Activated CD8-positive, alpha-beta T cell treated with anti-CD3 and anti-CD28 coated beads for 36 hours (primary cell): ENCODE measurements at places on chromosomes 7 and 10. TPM values are rescaled to one million over a fixed set of nuclear protein-coding genes. Genes with fewer than 3 reads are reported as not detected.

GRCh38 chr10:95982200-95982599 is 61.2 kb upstream of the CCNJ start:
- no peak overlapping the region for H3K27ac ChIP-seq
- no peak for DNase-seq
- no peaks in the 10 kb centered on the region for H3K36me3 ChIP-seq
- H3K27me3 ChIP-seq, result no peaks in the 10 kb centered on the region
- H3K4me1 ChIP-seq, result no peaks in the 10 kb centered on the region

- H3K36me3 ChIP-seq, result no peaks in the 10 kb centered on the region
- peaks cover 55% of the 10 kb centered on the region for H3K4me1 ChIP-seq
- H3K4me3 ChIP-seq, result peak overlapping the region; percentile 66
- H3K27me3 ChIP-seq, result no peaks in the 10 kb centered on the region
These were observed 43.4 kb upstream of the TARP start for GRCh38 chr7:38316733-38317360.

- peaks cover 85% of the 10 kb centered on the region for H3K36me3 ChIP-seq
- H3K4me1 ChIP-seq, result peaks cover 81% of the 10 kb centered on the region
- H3K27me3 ChIP-seq, result no peaks in the 10 kb centered on the region
- peak overlapping the region; percentile 59 for H3K4me3 ChIP-seq
- H3K27ac ChIP-seq, result peak overlapping the region; percentile 94
- no peak for DNase-seq
These were observed 6.1 kb downstream of the GSTO1 start for GRCh38 chr10:104260775-104261115.

GRCh38 chr10:71755179-71755879 is 18.0 kb downstream of the VSIR start:
- DNase-seq, result no peak
- peaks cover 84% of the 10 kb centered on the region for H3K4me1 ChIP-seq
- H3K27ac ChIP-seq, result peak overlapping the region; percentile 92

DNA sequence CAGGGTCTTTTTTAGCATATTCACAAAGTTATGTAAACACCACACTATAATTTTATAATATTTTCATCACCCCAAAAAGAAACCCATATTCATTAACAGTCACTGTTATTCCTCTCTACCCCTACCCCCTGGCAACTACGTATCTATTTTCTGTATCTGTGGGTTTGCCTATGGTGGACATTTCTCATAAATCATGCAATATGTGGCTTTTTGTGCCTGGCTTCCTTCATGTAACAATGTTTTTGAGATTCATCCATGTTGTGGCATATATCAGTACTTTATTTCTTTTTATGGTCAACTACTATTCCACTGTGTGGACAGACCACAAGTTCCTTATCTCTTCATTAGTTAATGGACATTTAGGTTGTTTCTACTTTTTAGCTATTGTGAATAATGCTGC is 59.1 kb upstream of the PAPSS2 start:
- H3K27me3 ChIP-seq, result no peaks in the 10 kb centered on the region
- no peak for DNase-seq
- H3K4me1 ChIP-seq, result peaks cover 11% of the 10 kb centered on the region

DNA sequence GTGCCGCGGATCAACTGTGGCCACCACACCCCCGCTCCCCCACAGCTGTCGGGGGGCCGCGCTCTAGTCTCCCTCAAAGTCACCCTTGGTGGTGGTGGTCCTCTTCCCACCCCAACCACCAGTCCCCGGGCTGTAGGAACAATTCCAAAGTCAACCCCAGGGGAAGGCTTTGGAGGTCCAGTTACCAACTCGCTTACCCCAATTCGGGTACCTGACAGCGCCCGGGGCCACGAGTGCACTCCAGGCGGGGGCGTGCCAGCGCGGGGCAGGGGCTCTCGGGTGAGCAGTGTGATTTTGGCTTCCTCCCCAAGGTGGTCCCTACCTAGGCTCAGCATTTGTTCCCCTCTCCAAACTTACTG is 584 bp upstream of the ZMIZ1 start:
- DNase-seq, result peak; percentile 50
- H3K4me3 ChIP-seq, result peak overlapping the region; percentile 75
- H3K4me1 ChIP-seq, result peaks cover 33% of the 10 kb centered on the region
- H3K27ac ChIP-seq, result peak overlapping the region; percentile 77

GRCh38 chr7:4143511-4144171 is 538.5 kb upstream of the FOXK1 start:
- DNase-seq, result no peak
- no peak overlapping the region for H3K4me3 ChIP-seq
- no peaks in the 10 kb centered on the region for H3K36me3 ChIP-seq
- H3K27ac ChIP-seq, result no peak overlapping the region
- peaks cover 10% of the 10 kb centered on the region for H3K27me3 ChIP-seq

DNA sequence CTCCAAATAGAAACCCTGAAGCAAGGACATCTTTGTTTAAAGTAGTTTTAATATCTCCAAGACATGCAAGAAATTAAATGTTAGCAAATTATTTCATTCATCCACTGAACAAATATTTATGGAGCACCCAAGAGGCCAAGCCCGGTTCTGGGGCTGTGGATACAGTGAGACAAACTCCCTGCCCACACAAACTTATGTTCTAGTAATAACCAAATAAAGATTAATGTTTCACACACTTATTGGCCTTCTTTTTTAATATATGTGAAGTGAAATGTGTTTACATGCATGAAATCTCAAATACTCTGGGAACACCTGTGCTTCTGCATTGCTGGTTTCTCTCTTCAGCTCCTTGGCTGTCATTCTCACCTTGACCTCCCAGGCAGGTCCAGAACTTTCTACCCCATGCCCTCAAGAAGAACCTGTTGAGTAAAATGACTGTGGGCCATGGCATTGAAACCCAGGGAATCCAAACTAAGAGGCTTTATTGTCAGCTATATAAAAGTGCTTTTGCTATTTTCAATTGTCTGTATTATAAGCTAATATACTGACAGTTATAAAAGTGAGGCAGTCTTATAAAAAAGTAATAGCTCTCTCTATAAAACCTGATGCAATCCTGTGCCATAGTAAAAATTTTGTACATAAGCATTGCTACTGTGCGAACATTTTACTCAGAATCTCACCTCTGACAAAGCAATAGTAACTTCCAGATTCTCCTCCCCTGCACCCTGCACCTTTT is 43.7 kb downstream of the SVIL start:
- no peaks in the 10 kb centered on the region for H3K36me3 ChIP-seq
- peak overlapping the region; percentile 41 for H3K4me3 ChIP-seq
- DNase-seq, result no peak
- H3K4me1 ChIP-seq, result peaks cover 8% of the 10 kb centered on the region
- H3K27ac ChIP-seq, result peak overlapping the region; percentile 73
- H3K27me3 ChIP-seq, result no peaks in the 10 kb centered on the region

GRCh38 chr7:64551375-64552142 is 11.3 kb downstream of the ZNF680 start:
- no peak overlapping the region for H3K27ac ChIP-seq
- H3K27me3 ChIP-seq, result no peaks in the 10 kb centered on the region
- peaks cover 12% of the 10 kb centered on the region for H3K4me1 ChIP-seq
- H3K36me3 ChIP-seq, result peaks cover 69% of the 10 kb centered on the region
- no peak overlapping the region for H3K4me3 ChIP-seq

GRCh38 chr7:17471325-17471724 is 172.9 kb downstream of the AHR start:
- peaks cover under 1% of the 10 kb centered on the region for H3K4me1 ChIP-seq
- H3K4me3 ChIP-seq, result no peak overlapping the region
- H3K27me3 ChIP-seq, result peaks cover 7% of the 10 kb centered on the region
- no peak overlapping the region for H3K27ac ChIP-seq
- H3K36me3 ChIP-seq, result no peaks in the 10 kb centered on the region
- no peak for DNase-seq

- H3K4me1 ChIP-seq, result peaks cover 22% of the 10 kb centered on the region
- no peaks in the 10 kb centered on the region for H3K36me3 ChIP-seq
- peaks cover 56% of the 10 kb centered on the region for H3K27me3 ChIP-seq
- no peak overlapping the region for H3K27ac ChIP-seq
These were observed 1.9 kb downstream of the HHEX start for GRCh38 chr10:92691591-92692079.

- no peaks in the 10 kb centered on the region for H3K27me3 ChIP-seq
- no peak for DNase-seq
- no peak overlapping the region for H3K27ac ChIP-seq
- no peaks in the 10 kb centered on the region for H3K36me3 ChIP-seq
- no peak overlapping the region for H3K4me3 ChIP-seq
These were observed 303.9 kb downstream of the SDHAF3 start for GRCh38 chr7:97421307-97421930.

DNA sequence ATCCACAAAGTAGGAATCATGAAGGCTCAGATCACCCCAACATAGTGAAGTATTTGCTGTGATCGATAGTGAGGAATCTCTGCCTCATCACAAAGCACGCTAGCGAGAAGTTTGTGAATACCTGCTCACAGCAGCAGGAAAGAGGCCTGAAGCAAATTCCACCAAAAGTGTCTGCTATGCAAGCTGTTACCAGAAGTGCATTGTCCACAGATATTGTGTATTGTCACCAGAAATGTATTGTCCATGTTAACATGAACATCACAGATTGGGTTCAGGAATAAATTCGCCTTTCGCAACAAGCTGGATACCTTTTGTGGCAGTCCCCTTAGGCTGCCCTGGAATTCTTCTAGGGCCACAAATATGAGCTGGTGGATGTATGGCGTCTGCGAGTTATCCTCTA is 127.9 kb downstream of the MARCHF5 start:
- no peak overlapping the region for H3K27ac ChIP-seq
- DNase-seq, result no peak

GRCh38 chr10:123390874-123391273 is 236.7 kb downstream of the BUB3 start:
- DNase-seq, result no peak
- H3K27ac ChIP-seq, result no peak overlapping the region

DNA sequence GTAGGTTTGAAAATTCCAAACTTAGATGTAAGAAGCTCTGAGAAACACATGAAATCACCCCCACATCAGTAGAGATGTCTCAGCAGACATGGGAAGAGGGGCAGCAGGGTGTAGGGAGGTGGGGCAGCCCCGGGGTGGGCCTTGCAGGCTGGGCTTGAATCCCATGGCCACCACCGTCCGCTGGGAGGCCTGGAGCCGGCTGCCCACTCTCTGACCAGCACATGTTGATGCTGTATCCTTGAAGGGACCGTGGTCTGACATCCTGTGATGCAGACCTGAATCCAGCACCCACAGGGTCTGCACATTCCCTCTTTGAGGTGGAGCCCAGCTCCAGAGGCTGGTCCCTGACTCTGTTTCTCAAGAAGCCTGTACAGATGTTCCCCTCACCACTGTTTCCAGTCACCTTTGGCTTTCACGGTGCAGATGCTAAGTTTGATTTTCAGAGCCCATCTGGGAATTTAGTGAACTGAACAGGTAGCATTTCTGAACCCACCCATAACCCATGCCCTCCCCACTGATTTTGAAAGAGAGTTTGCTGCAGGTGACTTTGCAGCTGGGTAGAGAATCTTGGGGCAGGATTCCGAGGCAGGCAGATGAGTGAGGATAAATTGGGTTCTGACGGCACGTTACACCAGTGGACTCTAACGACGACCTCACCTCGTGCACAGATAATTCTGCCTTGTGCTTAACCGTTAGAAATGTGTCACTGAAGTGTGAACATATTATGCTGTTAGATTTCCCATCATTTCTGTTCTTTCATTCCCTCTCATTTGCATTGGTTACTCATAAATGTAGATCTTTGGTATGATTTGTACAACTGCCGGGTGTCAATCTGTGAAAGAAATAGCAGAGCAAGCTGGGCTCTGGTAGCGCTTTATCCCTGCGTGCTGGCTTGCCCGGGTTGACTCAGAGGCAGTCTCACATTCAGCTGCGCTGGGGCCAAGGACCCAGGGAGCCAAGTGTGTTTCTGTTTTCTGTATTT is 45.7 kb downstream of the IKZF1 start:
- peak overlapping the region; percentile 95 for H3K27ac ChIP-seq
- peak; percentile 94 for DNase-seq
- H3K27me3 ChIP-seq, result no peaks in the 10 kb centered on the region
- H3K36me3 ChIP-seq, result peaks cover 89% of the 10 kb centered on the region
- H3K4me1 ChIP-seq, result peaks cover 96% of the 10 kb centered on the region
- peak overlapping the region; percentile 42 for H3K4me3 ChIP-seq

Gene VAX1
- total RNA-seq, result not detected

Gene ASZ1
- total RNA-seq, result not detected

Gene GFRA1
- not detected for total RNA-seq
